ENCODE measurements at places on chromosomes 6 and 20.
A peak's percentile ranks its signal among the peaks of the same experiment; 100 is the strongest.

- H3K4me1 ChIP-seq: peaks cover 2% of the 10 kb centered on the region
- no peak overlapping the region for H3K27ac ChIP-seq
- H3K36me3 ChIP-seq: no peaks in the 10 kb centered on the region
- DNase-seq: no peak
These were observed 28.1 kb downstream of the NCOA6 start for GRCh38 chr20:34797012-34797995.

GRCh38 chr20:49559411-49560081, 8.4 kb downstream of the PTGIS start:
- no peak for DNase-seq
- no peaks in the 10 kb centered on the region for H3K36me3 ChIP-seq
- no peaks in the 10 kb centered on the region for H3K4me1 ChIP-seq

- no peak for DNase-seq
- H3K27ac ChIP-seq: no peak overlapping the region
- no peaks in the 10 kb centered on the region for H3K36me3 ChIP-seq
- H3K4me1 ChIP-seq: no peaks in the 10 kb centered on the region
These were observed 92.1 kb upstream of the GCM1 start for GRCh38 chr6:53240761-53241160.

DNA sequence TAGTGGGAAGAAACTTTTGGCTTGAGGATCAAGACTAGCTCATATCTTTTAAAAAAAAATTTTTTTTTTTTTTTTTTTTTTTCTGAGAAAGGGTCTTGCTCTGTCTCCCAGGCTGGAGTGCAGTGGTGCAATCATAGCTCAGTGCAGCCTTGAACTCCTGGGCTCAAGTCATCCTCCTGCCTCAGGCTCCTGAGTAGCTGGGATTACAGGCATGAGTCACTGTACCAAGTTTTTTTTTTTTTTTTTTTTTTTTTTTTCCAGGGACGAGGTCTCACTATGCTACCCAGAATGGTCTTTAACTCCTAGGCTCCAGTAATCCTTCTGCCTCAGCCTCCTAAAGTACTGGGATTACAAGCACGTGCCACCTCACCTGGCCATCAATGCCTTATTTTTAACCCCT, 27.9 kb downstream of the GCLC start:
- peaks cover 55% of the 10 kb centered on the region for H3K4me1 ChIP-seq
- no peak overlapping the region for H3K4me3 ChIP-seq
- no peaks in the 10 kb centered on the region for H3K27me3 ChIP-seq
- DNase-seq: no peak
- H3K27ac ChIP-seq: no peak overlapping the region

- no peaks in the 10 kb centered on the region for H3K4me1 ChIP-seq
- H3K27me3 ChIP-seq: no peaks in the 10 kb centered on the region
- H3K4me3 ChIP-seq: no peak overlapping the region
These were observed 100.4 kb downstream of the TOX2 start for GRCh38 chr20:44014807-44015732.

DNA sequence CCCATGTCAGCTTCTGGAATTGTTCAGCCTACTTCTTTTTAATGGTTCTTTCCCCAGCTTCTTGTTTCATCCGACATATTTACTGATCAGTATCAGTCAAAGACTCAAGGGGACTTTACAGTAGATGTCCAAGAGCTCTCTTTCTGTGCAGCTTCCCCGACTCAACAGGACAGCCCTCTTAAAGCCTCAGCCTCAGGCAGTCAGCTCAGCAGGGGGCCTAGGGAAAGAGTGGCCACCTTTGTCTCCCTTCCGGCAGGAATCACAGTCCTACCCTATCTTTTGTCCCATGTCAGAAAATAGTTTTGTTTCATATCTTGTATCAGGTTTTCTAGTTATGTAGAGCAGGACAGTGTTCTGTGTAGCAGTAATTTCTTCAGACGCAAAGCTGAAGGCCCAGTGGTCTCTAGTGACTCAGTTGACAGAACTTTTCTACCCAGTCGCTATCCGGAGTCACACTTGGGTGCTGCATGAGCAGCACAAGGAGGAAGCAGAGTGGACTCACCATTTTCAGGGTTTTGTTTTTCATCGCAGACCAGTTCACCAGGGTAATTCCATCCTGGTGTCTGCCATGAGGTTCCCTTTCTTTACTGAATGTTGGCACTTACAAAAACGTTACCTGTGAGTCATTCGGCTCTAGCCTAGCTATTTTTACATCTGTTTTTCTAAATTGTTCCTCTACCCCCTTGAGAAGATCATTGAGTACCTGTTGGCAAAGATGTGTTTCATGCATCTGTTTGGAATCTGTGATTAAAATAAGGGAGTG, 47.7 kb downstream of the SPATA2 start:
- no peaks in the 10 kb centered on the region for H3K27me3 ChIP-seq
- H3K27ac ChIP-seq: no peak overlapping the region
- no peaks in the 10 kb centered on the region for H3K4me1 ChIP-seq
- peaks cover 6% of the 10 kb centered on the region for H3K36me3 ChIP-seq
- no peak overlapping the region for H3K4me3 ChIP-seq

DNA sequence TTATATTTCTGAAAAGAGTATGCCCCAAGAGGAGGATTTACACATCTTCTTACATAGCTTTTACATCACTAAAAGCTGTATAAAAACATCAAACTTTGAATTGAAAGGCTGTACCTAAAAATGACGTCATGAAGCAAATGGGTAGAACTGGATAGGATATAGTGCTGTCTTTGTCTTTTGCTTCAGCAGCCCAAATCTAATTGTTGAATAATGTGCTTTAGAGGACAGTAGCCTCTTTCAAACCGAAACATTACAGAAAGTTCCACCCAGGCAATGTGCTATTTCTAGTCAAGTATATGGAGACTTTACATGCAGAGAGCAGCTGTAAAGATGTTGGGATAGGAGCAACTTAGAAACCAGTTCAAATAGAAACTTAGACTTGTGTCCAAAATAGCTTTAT, 51.9 kb downstream of the ADGRG6 start:
- no peak overlapping the region for H3K4me3 ChIP-seq
- no peaks in the 10 kb centered on the region for H3K36me3 ChIP-seq
- H3K4me1 ChIP-seq: peaks cover 5% of the 10 kb centered on the region
- no peak overlapping the region for H3K27ac ChIP-seq
- DNase-seq: no peak

DNA sequence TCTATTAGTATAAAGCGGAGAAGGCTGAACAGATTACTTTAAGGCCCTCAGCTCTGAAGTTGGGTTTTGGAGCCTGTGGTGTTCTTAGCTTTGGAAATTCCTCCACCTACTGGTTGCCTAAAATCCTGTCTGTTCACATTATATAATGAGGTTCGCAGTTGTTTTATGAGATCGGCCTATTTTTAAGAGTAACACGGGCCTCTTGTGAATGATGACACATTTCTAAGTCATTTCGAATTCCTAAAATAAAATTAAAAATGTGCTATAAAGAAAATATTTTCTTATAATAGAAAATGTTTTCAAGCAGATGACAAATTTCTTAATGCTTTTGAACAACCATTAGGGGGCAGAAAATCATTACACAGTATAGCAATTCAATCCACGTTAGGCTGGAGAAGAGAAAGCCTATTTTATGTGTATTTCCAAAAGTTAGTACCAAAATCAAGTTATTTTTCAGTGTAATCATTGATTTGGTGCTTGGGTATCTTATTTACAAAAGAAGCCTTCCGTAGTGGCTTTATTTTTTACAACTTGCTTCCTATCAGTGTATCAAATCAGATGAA, 15.8 kb upstream of the FAM8A1 start:
- H3K27me3 ChIP-seq: no peaks in the 10 kb centered on the region
- peaks cover 5% of the 10 kb centered on the region for H3K4me1 ChIP-seq
- H3K27ac ChIP-seq: no peak overlapping the region
- no peak for DNase-seq
- H3K36me3 ChIP-seq: no peaks in the 10 kb centered on the region
- H3K4me3 ChIP-seq: no peak overlapping the region

DNA sequence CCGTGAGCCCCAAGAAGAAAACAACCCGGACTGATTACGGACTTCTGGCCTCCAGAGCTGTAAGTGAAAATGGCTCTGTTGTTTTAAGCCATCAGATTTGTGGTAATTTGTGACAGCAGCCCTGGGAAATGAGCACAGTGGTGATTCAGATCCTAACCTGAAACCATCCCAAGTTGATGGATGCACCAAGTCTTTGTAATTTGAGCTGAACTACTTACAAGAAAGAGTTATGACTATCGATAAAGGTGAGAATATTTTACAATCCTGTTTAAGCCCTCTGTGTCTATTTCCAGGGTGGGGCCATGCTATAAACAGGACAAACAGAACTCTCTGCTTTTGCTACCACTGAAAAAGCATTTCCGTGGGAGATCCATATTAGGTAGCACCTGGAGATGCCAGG, 19.1 kb upstream of the RIN2 start:
- H3K27me3 ChIP-seq: no peaks in the 10 kb centered on the region
- no peaks in the 10 kb centered on the region for H3K36me3 ChIP-seq
- no peak overlapping the region for H3K27ac ChIP-seq
- no peaks in the 10 kb centered on the region for H3K4me1 ChIP-seq
- peak; percentile 6 for DNase-seq
- no peak overlapping the region for H3K4me3 ChIP-seq

DNA sequence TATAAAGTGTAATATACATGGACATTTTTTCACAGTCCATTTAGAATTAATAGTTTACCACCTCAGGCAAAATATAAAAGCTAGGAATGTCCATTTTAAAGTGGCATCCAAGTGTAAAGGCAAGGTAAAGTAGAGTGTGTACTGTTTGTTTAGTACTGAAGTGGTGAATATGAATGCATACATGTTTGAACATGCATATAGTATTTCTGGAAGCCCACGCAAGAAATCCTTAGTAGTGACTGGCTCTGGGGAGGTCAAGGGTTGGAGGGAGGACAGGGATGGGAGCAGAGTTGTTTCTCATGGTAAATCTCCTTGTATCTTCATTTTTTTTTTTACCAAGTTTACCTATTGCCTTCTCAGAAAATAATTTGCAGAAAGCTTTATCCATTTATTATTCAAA, 129.2 kb downstream of the UNC5CL start:
- no peak overlapping the region for H3K4me3 ChIP-seq
- no peaks in the 10 kb centered on the region for H3K4me1 ChIP-seq
- H3K27me3 ChIP-seq: no peaks in the 10 kb centered on the region
- DNase-seq: no peak
- H3K27ac ChIP-seq: no peak overlapping the region

GRCh38 chr20:31675828-31676608, 38.3 kb downstream of the COX4I2 start:
- no peaks in the 10 kb centered on the region for H3K36me3 ChIP-seq
- no peak overlapping the region for H3K4me3 ChIP-seq
- DNase-seq: peak; percentile 78
- H3K4me1 ChIP-seq: peaks cover 59% of the 10 kb centered on the region
- no peaks in the 10 kb centered on the region for H3K27me3 ChIP-seq
